Thoracic aorta (tissue), 2 donors: ENCODE measurements at places on chromosomes 7 and 10.

GRCh38 chr10:60534761-60535389 is 145.2 kb upstream of the ANK3 start:
- H3K36me3 ChIP-seq = no peaks in the 10 kb centered on the region
- no peaks in the 10 kb centered on the region for H3K4me1 ChIP-seq
- no peak overlapping the region for H3K27ac ChIP-seq
- no peaks in the 10 kb centered on the region for H3K27me3 ChIP-seq

- DNase-seq = no peak
- no peaks in the 10 kb centered on the region for H3K36me3 ChIP-seq
- no peak overlapping the region for H3K27ac ChIP-seq
- H3K27me3 ChIP-seq = no peaks in the 10 kb centered on the region
Measured at GRCh38 chr7:119963654-119964053, 309.3 kb upstream of the KCND2 start.

DNA sequence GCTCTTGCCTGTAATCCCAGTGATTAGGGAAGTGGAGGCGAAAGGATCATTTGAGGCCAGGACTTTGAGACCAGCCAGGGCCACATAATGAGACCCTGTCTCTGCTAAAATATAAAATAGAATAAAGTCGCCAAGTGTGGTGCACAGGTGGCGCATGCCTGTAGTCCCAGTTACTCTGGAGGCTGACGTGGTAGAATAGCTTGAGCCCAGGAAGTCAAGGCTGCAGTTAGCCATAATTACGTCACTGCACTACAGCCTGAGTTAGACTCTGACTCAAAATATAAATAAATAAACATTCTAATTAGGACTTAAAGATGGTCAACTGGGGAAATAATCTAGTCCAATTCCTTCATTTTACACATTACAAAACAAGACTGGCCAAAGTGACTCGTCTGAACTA is 768 bp downstream of the CHCHD2 start:
- peaks cover 27% of the 10 kb centered on the region for H3K4me1 ChIP-seq
- H3K27ac ChIP-seq = peak overlapping the region; percentile 94
- peak overlapping the region; percentile 93 for H3K4me3 ChIP-seq
- no peak for DNase-seq

GRCh38 chr7:421136-421991 is 98.3 kb downstream of the PDGFA start:
- DNase-seq = no peak
- H3K36me3 ChIP-seq = no peaks in the 10 kb centered on the region
- peaks cover 28% of the 10 kb centered on the region for H3K4me1 ChIP-seq
- H3K27ac ChIP-seq = no peak overlapping the region
- no peak overlapping the region for H3K4me3 ChIP-seq

- no peak overlapping the region for H3K27ac ChIP-seq
- no peak overlapping the region for H3K4me3 ChIP-seq
- DNase-seq = no peak
- H3K36me3 ChIP-seq = no peaks in the 10 kb centered on the region
- H3K4me1 ChIP-seq = no peaks in the 10 kb centered on the region
- no peaks in the 10 kb centered on the region for H3K27me3 ChIP-seq
Measured at GRCh38 chr10:45428611-45429510, 54.8 kb downstream of the ALOX5 start.

- DNase-seq = no peak
- H3K27me3 ChIP-seq = no peaks in the 10 kb centered on the region
- H3K27ac ChIP-seq = no peak overlapping the region
Measured at GRCh38 chr10:22760025-22760424, 45.6 kb upstream of the PIP4K2A start.

DNA sequence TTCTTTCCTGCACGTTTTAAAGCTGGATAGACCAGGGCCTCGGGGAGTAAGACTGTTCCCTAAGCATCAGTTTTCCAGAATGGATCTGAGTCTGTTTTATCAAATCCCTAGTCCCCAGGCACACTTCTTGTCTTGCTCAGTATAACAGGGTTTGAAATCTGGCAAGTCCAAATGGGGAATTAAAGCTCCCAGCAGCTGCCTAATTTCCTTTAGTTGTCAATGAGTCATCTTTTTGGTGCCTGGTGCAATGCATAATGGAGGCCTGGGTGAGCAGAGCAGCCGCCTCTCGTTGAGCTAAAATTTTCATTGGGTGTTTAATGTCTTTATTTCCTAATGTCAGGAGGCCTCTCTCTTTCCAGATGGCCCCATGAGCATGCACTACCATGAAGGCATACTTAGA is 87.9 kb downstream of the STRA8 start:
- H3K27ac ChIP-seq = no peak overlapping the region
- H3K36me3 ChIP-seq = no peaks in the 10 kb centered on the region
- DNase-seq = no peak
- no peaks in the 10 kb centered on the region for H3K27me3 ChIP-seq
- no peak overlapping the region for H3K4me3 ChIP-seq

DNA sequence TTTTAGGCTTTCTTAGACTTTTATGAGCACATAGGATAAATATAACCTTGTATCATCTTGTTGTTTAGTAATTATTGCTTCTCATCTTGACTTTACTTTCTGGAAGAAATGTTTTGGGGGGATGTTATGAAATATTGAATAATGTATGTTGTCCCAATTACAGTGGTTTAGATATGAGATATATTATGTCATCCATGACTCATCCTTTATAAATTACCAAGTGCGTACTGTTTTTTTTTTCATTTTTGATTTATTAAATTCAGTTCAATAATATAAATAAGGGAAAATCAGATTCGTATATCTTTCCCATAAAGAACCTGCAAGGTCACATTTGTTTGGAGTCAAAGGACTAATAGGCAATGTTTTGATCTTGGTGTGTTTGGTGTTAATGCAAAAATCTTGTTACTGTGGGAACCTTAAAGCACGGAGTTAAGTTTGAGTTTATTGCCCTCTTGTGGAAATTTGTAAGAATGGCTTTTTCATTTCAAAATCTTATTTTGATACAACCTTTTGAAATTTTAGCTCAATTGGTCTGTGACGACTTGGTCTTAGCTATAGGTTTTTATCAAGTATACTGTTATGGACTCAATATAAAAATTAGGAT is 108.6 kb downstream of the SRI start:
- DNase-seq = no peak
- no peaks in the 10 kb centered on the region for H3K36me3 ChIP-seq
- no peaks in the 10 kb centered on the region for H3K27me3 ChIP-seq

- no peak overlapping the region for H3K4me3 ChIP-seq
- no peaks in the 10 kb centered on the region for H3K4me1 ChIP-seq
- no peak for DNase-seq
- no peaks in the 10 kb centered on the region for H3K36me3 ChIP-seq
Measured at GRCh38 chr10:97876402-97876801, 26.8 kb downstream of the GOLGA7B start.

- no peak overlapping the region for H3K4me3 ChIP-seq
- no peaks in the 10 kb centered on the region for H3K4me1 ChIP-seq
- no peak for DNase-seq
- H3K27me3 ChIP-seq = no peaks in the 10 kb centered on the region
Measured at GRCh38 chr7:120160166-120160565, 112.8 kb upstream of the KCND2 start.

DNA sequence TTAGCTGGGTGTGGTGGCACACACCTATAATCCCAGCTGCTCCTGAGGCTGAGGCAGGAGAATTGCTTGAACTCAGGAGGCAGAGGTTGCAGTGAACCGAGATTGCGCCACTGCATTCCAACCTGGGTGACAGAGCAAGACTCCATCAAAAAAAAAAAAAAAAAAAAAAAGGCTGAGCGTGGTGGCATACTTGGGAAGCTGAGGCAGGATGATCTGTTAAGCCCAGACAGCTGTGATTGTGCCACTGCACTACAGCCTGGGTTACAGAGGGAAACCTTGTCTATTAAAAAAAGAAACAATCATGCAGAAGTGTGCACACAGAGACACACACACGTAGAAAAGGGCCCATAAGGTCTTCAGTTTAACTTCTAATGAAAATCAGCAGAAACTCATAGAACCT is 150.6 kb downstream of the TPST1 start:
- H3K27me3 ChIP-seq = no peaks in the 10 kb centered on the region
- DNase-seq = no peak
- H3K4me1 ChIP-seq = peaks cover 3% of the 10 kb centered on the region

DNA sequence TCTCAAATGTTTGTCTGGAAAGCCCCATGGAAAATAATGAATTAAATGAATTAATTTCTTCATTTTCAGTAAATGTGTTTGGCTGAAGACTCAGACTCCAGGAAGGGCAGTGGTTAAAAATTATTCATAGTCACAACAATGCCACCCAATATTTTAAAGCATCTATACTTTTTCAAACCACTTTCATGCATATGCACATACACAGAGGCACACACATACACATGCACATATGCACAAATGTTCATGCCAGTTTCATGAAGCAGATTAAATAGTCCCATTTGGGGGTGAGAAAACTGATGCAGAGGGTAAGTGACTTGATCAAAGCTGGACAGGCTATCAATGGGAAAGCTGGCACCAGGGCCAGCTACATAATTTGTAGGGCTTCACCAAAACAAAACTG is 1.4 kb upstream of the PLA2G12B start:
- no peaks in the 10 kb centered on the region for H3K27me3 ChIP-seq
- no peak overlapping the region for H3K27ac ChIP-seq
- no peaks in the 10 kb centered on the region for H3K36me3 ChIP-seq

DNA sequence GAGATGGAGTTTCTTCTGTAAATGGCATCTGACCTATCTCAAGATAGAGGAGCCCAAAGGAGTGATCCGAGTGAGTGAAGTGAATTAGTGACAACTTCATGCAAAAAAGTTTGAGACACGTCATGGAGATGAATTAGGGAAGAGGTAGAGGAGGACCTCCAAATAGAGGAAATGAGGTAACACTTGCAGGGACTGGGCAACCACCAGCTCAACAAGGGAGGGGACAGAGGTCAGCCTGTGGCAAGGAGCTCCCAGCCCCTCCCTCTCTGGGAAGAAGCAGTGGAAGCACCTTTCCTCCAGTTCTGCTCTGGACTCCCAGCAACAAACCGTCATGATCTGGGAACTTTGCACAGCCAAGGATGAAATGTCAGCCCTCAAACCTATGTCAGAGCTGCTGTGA is 83.5 kb upstream of the IKZF1 start:
- no peaks in the 10 kb centered on the region for H3K36me3 ChIP-seq
- no peak for DNase-seq
- H3K27me3 ChIP-seq = no peaks in the 10 kb centered on the region
- no peaks in the 10 kb centered on the region for H3K4me1 ChIP-seq

DNA sequence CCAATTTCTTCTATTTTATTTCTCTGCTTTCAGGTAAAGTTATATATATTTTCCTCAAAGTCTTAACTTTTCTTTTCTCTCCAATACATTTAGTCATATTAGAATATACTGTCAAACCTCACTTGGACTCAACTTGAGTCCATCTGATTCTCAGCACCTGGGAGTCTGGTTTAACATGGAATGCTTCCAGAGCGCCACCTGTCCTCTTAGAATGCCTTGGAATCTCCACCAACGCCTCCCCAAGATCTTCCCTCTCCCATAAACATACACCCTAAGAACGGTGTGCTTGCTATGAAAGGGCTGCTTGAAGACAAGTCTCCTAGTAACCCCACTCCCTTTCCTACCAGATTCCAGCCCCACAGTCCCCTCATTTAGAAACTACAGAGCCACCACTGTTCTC is 229.1 kb upstream of the MKLN1 start:
- H3K27me3 ChIP-seq = no peaks in the 10 kb centered on the region
- H3K4me1 ChIP-seq = peaks cover 100% of the 10 kb centered on the region
- H3K4me3 ChIP-seq = no peak overlapping the region
- peaks cover 12% of the 10 kb centered on the region for H3K36me3 ChIP-seq

DNA sequence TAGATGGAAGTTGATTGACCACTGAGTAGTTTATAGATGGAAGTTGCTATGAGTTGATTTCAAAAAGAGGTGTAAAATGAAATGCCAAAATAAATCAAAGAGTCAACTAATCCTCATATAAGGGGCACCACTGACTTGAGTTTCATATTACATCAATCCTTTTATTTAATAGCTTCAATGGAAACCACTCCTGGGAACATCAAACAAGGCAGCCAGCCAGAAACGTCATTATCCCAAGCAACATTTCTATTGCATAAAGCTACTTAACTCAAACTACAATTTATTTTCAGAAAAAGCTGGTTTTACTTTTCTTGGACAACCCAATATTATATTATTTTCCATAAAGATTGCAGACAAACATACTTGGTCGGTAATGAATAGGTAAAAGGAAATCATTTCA is 162.1 kb downstream of the TSPAN12 start:
- H3K27me3 ChIP-seq = no peaks in the 10 kb centered on the region
- no peak overlapping the region for H3K4me3 ChIP-seq
- no peak for DNase-seq
- no peak overlapping the region for H3K27ac ChIP-seq
- no peaks in the 10 kb centered on the region for H3K36me3 ChIP-seq
- H3K4me1 ChIP-seq = no peaks in the 10 kb centered on the region

DNA sequence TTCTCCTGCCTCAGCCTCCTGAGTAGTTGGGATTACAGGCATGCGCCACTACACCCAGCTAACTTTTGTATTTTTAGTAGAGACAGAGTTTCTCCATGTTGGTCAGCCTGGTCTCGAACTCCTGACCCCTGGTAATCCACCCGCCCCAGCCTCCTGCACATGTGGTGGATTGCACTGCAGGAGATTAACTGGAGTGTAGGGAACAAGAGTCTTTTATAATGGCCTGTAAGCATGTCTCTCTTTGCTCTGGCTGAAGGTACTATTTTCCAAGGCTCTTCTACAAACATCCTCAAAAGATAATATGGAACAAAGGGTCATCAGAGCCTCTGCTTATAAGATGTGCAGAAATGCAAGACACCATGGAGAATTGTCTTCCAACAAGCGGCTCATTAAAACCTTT is 3.2 kb downstream of the TOMM7 start:
- DNase-seq = no peak
- H3K4me1 ChIP-seq = no peaks in the 10 kb centered on the region
- H3K4me3 ChIP-seq = no peak overlapping the region

GRCh38 chr10:11270135-11270857 is 252.6 kb downstream of the CELF2 start:
- DNase-seq = no peak
- H3K4me3 ChIP-seq = peak overlapping the region; percentile 12
- H3K27me3 ChIP-seq = no peaks in the 10 kb centered on the region
- H3K36me3 ChIP-seq = no peaks in the 10 kb centered on the region
- H3K4me1 ChIP-seq = peaks cover 15% of the 10 kb centered on the region

- H3K36me3 ChIP-seq = no peaks in the 10 kb centered on the region
- H3K4me3 ChIP-seq = no peak overlapping the region
- peaks cover 25% of the 10 kb centered on the region for H3K4me1 ChIP-seq
- H3K27me3 ChIP-seq = no peaks in the 10 kb centered on the region
- no peak overlapping the region for H3K27ac ChIP-seq
Measured at GRCh38 chr7:47779341-47779771, 168.9 kb downstream of the PKD1L1 start.

GRCh38 chr7:142598297-142598696 is 151.0 kb upstream of the PRSS1 start:
- H3K36me3 ChIP-seq = no peaks in the 10 kb centered on the region
- DNase-seq = no peak
- H3K27me3 ChIP-seq = no peaks in the 10 kb centered on the region
- no peak overlapping the region for H3K4me3 ChIP-seq
- no peak overlapping the region for H3K27ac ChIP-seq

DNA sequence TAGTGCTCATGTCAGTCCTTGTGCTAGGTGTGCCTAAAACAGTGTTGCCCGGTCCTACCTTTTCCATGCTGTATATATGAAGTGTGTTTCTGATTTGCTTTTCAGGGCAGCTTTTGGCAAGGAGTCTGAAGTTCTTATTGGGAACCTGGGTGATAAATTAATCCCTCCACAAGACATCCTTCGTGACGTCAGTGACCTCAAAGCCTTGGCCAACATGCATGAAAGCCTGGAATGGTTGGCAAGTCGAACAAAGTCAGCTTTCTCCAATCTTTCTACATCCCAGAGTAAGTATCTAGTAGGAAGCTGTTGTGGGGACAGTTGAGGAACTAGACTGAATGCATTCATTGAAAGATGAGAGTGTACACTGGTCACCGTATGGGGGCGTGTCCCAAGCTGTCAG is 189.4 kb upstream of the LRGUK start:
- DNase-seq = no peak
- no peaks in the 10 kb centered on the region for H3K4me1 ChIP-seq
- H3K4me3 ChIP-seq = no peak overlapping the region
- H3K27me3 ChIP-seq = no peaks in the 10 kb centered on the region
